Renal pelvis (tissue), 12 donors: ENCODE measurements at places on chromosomes 16 and 17. TPM values are rescaled to one million over a fixed set of nuclear protein-coding genes. Genes with fewer than 3 reads are reported as not detected.
A peak's percentile ranks its signal among the peaks of the same experiment; 100 is the strongest.

- DNase-seq: no peak
Observed at GRCh38 chr16:2030036-2030435, 3.3 kb downstream of the NHERF2 start.

DNA sequence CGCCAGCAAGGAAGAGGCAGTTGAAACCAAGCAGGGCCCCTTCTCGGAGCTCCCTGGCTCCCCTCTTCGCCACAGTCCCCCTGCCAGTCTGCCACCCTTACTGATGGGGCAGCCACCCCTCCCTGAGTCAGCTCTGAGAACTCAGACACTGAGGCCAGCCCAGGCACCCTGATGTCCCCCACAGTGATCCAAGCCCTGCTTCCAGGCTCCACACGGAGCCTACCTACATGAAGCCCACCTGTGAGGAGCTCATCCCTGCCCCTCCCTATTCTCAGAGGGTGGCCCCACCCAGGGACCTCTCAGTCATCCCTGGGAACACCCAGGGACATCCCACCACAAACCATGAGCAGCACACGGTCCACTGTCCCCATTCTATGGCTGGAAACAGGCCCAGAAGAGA lies 8.9 kb downstream of the CNGB1 start:
- no peak for DNase-seq

DNA sequence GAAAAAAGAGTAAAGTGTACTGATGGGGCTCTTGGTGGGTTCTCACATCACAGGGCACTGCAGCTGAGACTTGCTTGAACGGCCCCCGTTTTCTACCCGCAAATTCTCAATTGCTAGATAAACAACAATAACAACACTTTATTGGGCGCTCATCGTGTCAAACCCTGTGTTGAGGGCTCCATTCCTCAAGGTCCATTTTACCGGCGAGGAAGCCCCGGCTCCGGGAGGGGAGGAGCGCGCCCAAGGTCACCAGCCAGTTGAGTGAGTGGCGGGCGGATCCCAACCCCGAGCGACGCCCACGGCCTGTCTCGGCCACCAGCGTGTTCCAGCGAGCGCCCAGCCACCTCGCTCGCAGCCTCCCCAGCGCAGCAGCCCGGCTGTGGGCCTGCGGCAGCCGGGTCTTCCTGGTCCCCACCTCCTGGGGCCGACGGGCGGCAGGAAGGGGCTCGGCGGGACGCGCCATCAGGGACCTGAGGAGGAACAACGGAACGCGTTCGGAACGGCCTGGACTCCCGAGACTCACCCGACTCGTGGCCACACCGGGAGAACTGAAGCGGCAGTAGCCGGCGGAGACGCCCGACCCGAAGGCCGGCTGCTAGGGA lies 373 bp downstream of the CMC2 start:
- peak; percentile 50 for DNase-seq

- DNase-seq: no peak
Observed at GRCh38 chr17:53017227-53017626, 805.5 kb upstream of the KIF2B start.

DNA sequence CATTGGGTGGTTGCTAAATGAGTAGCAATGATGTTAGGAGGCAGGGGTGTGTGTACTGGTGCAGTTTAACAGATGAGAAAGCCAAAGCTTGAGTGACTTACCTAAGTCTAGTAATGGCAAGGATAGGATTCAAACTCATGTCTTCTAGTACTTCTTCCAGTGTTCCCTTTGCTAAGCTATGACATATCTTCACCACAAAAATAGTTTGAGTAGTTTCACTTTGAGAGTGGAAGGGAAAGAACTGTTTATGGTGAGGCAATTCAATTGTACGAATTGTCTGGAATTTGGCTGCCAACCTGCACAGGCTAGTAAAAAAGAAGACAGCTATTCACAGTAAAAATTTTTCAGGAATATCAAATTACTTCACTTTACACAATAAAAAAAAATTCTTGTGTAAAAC lies 138.0 kb downstream of the NLK start:
- no peak for DNase-seq

GRCh38 chr16:48112600-48112999 lies 43.2 kb downstream of the ABCC12 start:
- DNase-seq: peak; percentile 47

GRCh38 chr16:57092786-57093411 lies 516 bp downstream of the CPNE2 start:
- DNase-seq: peak; percentile 14

DNA sequence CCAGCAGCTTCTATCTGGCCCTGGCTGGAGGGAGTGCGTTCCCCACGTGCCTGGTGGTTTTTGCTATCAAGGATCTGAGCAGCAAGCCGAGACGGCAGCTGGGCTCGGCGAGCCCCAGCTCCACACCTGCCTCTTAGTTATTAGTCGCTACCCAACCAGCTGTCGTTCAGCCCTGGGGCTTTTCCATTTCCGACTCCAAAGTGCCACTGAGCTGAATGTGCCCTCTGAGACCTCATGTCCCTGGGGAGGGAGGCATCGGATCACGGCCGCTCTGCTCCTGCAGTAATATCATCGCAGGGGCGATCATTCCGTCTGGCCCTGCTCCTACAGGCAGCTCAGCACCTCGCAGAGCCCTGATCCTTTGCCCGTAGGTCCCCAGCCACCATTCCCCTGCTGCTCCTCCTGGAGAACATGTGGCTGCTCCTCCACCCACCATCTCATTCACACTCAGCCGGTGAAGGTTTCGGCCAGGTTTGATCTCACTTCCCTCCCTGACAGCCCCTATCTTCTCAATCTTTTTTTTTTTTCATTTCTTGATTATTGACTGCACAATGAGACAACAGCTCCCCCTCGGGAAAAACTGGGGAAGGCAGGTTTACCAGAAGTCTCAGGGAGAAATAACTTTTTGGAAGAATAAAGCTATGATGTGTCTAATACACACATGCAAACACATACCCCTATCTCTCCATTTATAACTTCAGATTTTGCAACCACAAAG lies 86.7 kb downstream of the ZFHX3 start:
- DNase-seq: no peak

- DNase-seq: no peak
Observed at GRCh38 chr17:12859520-12859919, 70.2 kb downstream of the ARHGAP44 start.

FBXO39 gene
- 0.06 TPM for polyA plus RNA-seq

CRHR1 gene
- polyA plus RNA-seq: 0.36 TPM

DPEP2 gene
- 1.1 TPM for polyA plus RNA-seq

LITAF gene
- 104 TPM for polyA plus RNA-seq

KRTAP2-2 gene
- not detected for polyA plus RNA-seq

PRSS36 gene
- 2.0 TPM for polyA plus RNA-seq
